ENCODE measurements at places on chromosomes 4 and X. TPM values are rescaled to one million over a fixed set of nuclear protein-coding genes. Genes with fewer than 3 reads are reported as not detected.

GRSF1 gene
- total RNA-seq = 124 TPM

PAGE2B gene
- total RNA-seq = not detected

STATH gene
- total RNA-seq = not detected

MYOZ2 gene
- not detected for total RNA-seq

IL2RG gene
- total RNA-seq = 397 TPM

POF1B gene
- total RNA-seq = 0.05 TPM

RTL5 gene
- total RNA-seq = 0.29 TPM

IL3RA gene
- total RNA-seq = 5.3 TPM

FGD1 gene
- total RNA-seq = 0.21 TPM

BMPR1B gene
- total RNA-seq = not detected
